ENCODE measurements at places on chromosomes 7 and 10.

DNA sequence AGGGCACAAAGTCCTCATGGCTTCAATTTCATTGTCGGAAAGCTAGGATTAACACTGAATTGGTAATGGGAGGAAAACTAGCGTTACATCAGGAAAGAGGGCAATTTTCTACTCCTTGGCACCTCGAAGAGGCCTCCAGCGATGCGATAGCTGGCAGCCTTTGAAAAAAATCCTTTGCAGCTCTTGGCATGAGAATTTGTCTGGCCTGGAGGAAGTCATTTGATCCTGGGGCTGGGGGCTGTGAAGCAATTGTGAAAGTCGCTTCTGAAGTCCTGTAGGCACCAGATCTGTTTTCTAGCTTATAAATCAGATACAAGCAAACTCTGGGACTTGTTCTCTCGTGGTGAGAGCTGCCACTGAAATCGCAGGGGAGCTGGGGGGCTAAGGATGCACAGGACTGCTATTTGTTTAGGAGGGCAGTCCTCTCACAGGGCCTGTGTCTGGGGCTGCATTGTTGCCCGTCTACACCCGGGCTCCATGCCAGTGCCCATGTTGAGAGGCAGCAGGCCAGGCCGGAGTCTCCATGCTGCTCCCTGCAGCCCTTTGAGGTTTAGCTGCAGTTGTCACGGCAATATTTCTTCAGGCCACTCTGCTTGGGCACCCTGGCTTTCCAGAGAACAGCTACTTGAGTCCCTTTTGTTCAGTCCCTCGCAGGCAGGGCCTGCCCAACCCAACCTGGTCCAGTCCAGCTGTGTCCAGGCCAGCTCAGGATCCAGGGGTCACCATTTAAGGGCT lies 206.8 kb upstream of the LYZL1 start:
- DNase-seq: no peak

DNA sequence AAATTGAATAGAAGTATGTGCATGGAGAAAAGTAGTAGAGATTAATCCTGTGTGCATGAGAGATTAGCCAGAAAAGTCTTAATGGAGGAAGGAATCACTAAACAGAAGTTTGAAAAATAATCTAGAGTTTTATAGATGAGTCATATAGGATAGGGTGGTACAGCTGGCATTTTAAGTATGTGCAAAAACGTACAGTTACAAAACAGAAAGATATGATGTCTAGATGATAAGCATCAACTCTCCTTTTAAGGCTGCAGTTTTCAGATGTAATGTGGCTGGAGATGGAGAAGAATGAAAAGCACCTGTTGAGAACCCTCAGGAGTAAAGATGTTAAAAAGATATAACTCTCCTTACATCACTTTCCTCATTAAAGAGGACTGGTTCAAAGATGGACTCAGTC lies 271.3 kb downstream of the STK31 start:
- no peak for DNase-seq

- DNase-seq: no peak
Measured at GRCh38 chr10:107900131-107900530, 735.6 kb upstream of the SORCS1 start.

DNA sequence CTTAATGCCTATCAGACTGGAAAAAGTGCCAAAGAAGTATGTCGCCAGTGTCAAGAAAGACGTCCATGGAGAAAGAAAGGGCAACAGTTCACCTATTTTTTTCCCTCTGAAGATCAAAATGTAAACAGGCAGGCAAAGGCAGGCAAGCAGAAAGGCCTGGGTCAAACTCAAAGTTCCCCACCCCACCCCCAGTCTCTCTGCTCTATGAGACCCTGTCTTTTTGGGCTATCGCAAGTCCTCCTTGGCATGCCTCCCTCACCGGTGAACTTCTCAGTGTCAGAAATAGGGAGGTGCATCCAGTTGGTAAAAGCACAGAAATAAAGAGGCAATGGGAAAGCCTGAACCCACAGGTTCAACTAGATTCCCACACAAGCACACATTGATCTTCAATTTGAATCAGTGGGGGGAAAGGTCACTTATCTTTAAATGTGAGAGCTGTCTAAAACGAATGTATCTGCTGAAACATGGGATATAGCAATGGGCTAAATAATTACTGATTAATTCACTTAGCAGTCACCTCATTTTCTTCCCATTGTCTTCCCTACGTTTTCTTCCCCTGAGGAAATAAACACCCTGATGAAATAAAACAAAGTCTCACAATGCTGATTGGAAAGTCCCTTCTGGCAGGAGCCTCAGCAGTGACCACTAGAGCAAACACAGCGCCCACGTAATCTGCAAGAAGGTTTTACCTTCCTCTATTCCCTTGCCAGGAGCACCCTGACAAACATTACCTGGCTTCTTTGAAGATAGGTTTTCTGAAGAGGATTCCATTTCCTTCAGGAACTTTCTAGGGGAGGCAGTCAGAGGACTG lies 31.1 kb downstream of the JAZF1 start:
- no peak for DNase-seq

GRCh38 chr10:128018236-128018635 lies 108.0 kb downstream of the MKI67 start:
- DNase-seq: no peak

DNA sequence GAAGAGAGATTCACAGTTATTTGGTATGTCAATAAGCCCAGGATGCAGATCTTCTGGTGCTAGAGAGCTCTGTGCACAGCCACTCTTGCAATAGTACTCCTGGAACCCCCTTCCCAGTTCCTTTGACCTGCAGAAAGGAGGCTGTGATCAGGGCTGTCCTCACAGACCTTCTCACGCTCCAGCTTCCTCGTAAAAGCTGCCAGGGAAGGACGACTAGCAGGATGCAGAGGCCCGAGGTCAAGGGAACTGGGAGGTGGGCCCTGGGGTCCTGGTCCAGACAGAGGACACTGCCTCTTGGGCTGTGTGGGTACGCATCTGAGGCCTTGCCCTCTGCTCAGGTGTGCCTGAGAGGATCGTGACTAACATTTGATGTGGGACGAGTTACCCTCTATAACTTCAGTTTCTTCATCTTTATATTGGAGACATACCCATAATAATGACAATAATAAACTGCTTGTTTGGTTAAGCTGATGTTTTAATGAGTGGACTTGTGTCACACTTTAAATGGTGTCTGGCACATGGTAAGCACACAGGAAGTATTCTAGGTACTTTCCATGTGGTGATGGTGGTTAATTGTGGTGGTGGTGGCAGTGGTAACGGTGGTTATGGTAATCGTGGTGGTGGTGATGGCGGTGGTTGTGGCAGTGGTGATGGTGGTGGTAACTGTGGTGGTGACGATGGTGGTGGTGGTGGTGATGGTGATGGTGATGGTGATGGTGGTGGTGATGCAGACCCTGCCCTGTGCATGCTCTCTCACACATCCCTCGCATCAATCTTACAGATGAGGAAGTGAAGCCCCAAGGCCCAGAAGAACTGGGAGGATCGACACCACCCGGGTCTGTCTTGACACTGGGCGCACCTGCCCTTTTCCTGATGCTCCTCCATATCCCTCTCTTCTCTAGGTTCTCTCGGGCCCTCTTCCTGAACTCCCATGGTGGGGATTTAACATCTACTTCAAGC lies 235.2 kb upstream of the GRB10 start:
- no peak for DNase-seq

- peak; percentile 79 for DNase-seq
Measured at GRCh38 chr7:22549667-22550513, 49.9 kb upstream of the STEAP1B start.

DNA sequence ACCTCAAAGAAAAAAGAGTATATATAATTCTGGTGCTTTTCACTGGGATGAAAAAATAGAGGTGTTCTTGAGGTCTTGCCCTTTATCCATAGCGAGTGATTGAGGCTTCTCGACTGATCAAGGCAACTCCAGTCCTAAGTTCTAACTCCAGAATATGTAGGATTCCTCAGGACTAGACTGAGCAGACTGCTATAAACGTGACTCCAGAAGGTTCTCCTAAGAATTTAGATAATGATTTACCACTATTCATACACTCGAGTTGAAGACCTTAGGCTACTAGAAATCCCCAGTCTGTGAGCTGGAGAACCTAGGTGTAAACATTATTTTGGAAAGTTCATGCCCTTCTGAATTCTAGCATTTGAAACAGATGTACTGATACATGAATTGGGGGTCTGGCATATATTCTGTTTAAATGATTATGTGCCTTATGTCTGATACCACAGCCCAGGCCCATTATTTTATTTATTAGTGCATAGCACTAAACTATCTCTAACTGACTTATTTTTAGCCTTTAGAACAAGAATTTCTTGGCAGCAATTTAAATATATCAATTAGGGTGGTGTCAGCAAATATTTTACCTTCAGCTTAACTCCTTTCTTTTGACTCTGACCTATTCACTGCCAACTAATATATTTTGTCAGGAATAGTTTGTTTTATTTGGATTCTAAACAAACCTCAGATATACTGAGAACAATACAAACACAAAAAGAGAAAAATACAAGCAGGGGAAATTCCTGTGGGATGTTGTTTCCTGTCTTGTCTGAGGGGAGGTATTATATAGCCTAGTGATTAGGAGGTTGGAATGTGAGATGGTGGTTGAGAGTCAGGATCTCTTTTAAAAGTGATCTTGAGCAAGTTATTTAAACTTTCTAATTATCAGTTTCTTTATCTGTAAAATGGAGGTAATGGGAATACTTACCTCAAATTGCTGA lies 75.8 kb downstream of the PODXL start:
- DNase-seq: no peak

DNA sequence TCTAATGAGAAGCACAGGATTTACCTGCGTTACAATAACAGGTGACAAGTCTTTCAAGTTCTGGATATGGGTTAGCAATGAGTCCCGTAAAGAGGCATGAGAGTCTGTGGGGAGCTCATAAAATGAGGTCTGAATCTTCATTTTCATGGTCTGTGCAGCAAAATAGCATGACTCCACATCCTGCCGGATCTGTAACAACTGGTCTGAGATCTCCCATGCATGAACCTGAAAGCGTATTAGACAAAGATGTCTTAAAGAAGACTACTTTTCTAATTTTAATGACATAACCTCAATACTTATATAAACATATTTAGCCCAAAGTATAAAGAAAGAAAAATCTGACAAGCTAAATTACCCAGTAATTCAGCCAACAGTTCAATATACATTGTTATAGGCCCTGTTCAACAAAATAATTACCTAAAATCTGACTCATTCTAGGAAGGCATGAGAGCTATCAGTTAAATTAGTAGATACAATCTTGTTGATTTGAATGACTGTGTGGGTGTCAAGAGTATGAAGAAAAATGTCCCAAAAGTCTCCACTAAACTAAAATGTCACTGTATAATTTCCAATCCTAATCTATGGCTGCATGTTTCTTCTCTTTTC lies 36.9 kb downstream of the TNPO3 start:
- DNase-seq: no peak

- DNase-seq: no peak
Measured at GRCh38 chr7:23486002-23486773, 15.9 kb upstream of the IGF2BP3 start.

GRCh38 chr10:32105782-32106382 lies 49.7 kb upstream of the KIF5B start:
- no peak for DNase-seq

DNA sequence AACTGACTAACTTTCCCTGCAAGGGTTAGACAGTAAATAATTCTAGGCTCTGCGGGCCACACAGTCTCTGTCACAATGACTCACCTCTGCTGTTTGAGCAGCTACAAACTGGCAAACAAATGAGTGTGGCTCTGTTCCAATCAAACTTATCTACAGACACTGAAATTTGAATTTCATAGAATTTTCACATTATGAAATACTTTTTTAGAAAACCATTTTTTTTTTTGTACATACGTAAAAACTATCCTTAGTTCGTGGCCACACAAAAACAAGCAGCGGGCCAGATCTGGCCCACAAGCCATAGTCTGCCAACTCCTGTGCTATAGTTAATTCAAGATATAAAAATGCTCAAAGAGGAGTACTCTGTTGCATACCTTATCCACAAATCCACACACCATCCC lies 32.6 kb downstream of the PIP4K2A start:
- DNase-seq: no peak

DNA sequence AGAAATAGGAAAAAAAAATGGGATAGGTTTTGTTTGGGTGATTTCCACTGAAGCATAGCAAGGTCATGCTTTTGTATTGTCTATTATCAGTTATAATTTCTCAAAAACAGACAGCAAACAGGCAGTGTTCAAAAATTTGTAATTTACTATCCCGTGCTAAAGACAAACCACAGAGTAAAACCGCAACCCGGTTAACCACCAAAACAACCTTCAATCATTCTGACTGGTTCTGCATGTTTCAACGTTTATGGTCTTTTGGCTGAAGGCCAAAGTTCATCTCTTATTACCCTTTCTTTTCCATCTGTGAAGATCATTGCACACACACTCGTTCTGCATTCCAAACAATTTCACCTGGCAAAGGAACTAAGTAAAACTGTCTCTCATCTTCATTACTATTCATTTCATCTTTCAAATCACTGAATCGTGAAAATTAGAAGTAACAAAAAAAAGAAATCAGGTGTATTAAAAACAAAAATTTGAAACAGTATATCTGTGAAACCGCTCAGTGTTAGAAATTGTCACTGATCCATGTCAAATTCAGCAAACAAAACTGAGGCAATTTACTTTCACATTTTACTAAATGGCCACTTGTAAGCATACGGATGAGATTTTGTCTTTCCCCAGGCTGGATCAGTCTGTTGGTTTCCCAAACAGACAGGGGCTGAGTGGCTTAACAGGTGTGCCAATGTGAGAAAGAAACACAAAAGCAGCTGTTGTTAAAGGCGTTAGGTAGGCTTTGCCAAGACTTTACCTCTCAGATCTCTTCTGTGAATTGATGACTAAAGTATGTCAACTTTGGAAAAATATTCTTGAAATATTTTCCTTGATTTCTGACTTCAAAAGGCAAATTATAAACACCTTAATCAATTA lies 539.6 kb downstream of the CNTNAP2 start:
- DNase-seq: peak; percentile 98

DNA sequence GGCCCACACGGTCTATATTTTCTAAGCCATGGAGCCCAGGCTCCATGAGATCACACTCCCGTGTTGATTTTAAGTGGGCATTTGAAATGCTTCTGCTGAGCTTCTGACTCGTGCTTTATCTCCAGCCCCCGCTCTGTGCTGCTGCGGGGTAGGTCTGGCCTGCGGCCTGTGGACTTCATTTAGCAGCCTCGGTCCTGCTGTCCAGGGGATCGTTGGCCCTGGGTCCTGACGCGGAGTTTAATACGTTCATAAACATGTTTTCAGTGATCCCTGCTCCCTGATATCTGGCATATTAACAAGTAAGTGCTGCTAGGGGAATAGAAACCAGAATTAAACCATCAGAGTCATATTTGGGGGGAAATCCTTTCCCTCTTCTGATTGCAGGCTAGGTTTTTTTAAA lies 540.3 kb upstream of the MGMT start:
- DNase-seq: no peak

GRCh38 chr10:117175901-117176534 lies 21.3 kb upstream of the KCNK18 start:
- peak; percentile 49 for DNase-seq

GRCh38 chr10:43044961-43045621 lies 31.8 kb upstream of the RET start:
- DNase-seq: no peak

GRCh38 chr10:17088118-17088806 lies 41.3 kb downstream of the CUBN start:
- no peak for DNase-seq

DNA sequence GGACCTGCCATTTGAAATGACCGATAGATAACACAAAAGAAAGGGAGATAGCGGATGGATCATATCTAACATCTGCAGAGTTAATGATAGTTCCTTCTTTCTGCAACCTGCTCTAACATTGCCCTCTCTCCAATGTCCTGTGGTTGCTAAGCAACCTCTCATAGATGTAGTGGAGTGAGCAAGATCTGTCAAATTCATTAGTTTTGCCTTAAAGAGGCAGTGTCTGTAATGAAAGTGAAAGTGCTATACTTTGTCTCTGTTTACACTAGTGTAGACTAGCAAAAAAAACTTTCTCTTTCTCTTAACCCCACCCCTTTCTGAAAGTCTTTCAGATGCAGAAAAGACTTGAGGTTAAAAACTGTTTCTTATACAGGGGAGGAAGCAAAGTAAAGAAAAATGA lies 1196.9 kb downstream of the SORCS3 start:
- no peak for DNase-seq

All from NCI-H1105 treated with DMSO at 0.1 percent for 48 hours (cell line).